ENCODE measurements at places on chromosomes 11 and 22.

- no peak for DNase-seq
Measured at GRCh38 chr22:24095826-24096757, 85.0 kb downstream of the CABIN1 start.

DNA sequence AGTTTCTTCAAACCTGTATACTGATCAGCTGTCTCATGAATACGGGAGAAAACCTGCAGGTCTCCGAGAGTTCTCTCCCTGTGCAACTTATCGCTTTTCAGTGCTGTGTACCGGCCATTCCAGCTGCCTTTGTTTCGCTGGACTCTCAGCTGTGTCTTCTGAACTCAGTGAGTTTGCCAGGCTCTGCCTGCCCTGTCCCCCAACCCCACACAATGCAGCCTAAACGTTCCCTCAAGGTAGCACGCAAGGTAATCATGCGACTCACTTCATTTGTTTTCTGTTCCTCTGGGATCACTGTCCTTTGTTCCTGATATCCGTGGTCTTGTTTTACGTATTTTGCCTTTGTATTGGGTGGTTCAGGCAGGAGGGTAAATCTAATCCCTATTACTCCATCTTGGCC lies 13.5 kb downstream of the RBM7 start:
- no peak for DNase-seq

- DNase-seq, result no peak
Measured at GRCh38 chr22:43222987-43223386, 36.1 kb upstream of the TTLL12 start.

- no peak for DNase-seq
Measured at GRCh38 chr22:19801340-19802000, 40.9 kb downstream of the TBX1 start.

GRCh38 chr11:81895258-81895657 lies 838.4 kb downstream of the FAM181B start:
- DNase-seq, result no peak

DNA sequence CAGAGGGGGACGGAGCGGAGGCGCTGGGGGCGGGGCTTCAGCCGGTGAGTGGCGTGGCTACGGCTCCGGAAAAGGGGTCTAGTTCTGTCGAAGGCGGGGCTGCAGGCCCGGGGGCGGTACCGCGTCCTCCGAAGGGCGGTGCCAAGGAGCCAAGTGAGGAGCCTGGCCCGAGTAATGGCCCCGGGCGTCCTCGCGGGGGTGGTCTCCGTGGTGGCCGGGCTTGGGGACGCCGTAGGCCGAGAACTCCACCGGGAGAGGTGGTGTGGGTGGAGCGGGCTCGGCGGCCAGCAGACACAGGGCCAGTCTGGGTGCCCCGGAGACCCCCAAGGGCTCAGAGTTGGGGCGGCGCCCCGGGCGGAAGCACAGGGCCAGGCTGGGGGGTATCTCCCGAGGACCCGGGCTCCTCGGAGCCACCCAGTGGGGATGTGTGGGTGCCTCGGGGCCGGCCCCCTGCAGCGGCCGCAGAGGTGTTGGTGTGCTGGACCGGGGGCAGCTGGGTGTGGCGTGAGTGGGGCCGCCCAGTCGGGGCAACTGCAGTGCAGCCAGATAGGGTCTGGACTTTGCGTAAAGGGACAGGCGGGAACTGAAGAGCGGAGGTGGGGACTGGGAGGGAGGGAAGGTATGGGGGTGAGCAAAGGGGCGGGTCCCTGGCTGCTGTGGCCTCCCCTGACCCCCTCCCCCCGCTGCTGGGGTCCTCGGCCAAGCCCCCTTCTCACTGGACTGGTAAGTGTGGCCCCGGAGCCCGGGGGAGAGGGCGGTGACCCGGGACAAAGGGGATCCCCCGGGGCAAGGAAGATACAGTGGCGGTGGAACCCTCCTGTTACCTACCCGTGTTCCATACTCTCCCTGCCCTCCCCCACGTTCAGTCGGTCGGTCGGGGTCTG lies 838 bp downstream of the FKBP2 start:
- no peak for DNase-seq

DNA sequence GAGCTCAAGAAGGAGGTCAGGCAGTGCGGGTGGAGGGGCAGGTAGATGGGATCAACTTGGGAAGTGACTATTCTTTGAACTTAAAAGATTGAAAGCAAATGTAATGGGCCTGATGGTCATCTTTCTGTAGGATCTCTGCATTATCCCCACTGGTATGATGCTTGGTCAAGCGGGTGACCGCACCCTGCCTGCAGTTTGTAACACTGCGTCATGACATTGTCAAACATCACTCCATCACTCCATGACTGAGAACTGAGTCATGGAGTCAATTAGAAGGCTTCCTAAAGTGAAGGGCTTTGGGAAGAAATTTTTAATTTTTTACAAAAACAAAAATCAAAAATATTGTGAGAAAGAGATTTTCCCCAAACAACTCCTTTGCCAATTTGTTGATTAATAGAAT lies 62.4 kb upstream of the BMAL1 start:
- DNase-seq, result no peak

DNA sequence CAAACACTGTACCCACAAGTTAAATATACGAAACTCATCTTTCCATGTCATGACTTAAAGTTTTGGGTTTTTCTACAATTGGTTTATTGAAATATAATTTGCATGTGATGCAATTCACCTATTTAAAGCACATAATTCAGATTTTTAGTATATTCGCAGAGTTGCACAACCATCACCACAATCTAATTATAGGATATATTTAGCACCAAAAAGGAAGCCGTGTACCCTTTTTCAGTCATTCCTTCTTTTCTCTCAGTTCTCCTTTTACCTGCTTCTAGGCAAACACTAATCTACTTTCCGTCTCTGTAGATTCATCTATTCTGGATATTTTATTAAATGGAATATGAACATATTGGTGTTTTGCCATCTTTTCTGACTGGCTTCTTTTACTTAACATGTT lies 1458.1 kb upstream of the TENM4 start:
- DNase-seq, result no peak

DNA sequence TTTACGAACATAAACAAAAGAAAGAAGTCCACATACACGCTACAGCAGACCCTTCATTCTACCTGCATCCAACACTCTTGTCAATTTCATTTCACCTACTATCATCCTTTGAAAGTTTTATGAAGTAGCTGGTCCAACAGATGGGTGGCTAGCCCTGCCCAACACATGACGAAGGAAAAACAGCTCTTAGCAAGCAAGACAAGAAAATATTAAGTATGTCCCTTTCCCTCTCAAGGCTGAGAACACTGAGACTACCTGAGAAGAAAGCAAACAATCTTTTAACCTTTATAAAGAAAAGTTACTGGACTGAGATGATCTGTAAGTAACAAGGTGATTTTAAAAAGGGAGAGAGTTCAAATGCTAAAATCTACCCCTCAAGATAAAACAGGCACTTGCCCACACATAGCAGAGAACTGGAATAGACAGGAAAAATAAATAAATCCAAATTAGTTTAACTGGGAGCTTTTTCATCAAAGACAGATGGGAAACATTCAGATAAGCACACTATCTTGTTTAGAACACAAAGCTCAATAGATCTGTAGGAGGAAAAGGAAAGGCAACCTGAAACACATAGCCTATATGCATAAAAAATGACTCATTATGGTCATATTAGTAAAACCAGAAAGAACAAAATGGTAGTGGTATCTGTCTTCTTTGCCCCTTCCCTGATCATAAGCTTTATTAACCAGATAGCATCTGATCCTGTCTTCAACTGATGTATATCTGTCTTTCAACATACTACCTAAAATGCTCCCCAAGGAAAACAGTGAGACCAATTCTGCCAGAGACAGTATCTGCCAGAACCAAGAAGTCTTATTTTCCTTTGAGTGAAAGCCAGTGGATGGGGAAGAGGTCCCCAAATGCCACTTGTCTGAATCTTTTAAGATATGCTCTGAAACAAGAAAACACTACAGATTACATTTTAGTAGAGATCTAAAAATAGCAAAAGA lies 104.3 kb downstream of the MRTFA start:
- no peak for DNase-seq
